ENCODE measurements at places on chromosomes 4 and X. TPM values are rescaled to one million over a fixed set of nuclear protein-coding genes. Genes with fewer than 3 reads are reported as not detected.

Gene ATOH1
- not detected for total RNA-seq

Gene ADGRG2
- total RNA-seq, result 2.2 TPM

Gene AFM
- not detected for total RNA-seq

Gene CLGN
- total RNA-seq, result 55.7 TPM

Gene CT45A1
- total RNA-seq, result not detected

Gene CHST7
- 11.8 TPM for total RNA-seq

Gene LINC00632
- 1,057 TPM for total RNA-seq

Measured in left cardiac atrium (tissue), 4 donors.